ENCODE measurements at places on chromosomes 4 and X.

DNA sequence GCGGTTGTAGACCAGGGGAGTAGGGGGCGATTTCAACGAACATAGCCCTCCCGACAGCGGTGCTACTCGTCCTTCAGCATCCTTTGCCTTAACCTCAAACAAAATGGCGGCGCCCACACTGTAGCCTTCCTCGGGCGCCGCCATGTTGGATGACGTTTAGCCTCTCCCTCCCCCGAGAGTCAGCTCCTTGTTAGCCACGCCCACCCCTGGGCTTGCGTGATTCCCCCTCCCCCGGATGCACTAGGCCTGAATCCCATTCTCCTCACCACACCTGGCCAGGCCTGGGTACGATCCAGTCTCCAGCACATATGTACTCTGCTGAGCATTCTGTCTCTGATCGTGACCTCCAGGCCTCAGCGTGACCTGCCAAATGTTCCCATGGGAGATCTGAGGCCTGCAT is 49.0 kb upstream of the ZNF157 start:
- peak; percentile 87 for DNase-seq
- H3K36me3 ChIP-seq = no peaks in the 10 kb centered on the region
- H3K4me3 ChIP-seq = peak overlapping the region; percentile 37
- peak overlapping the region; percentile 99 for H3K27ac ChIP-seq
- H3K27me3 ChIP-seq = no peaks in the 10 kb centered on the region

DNA sequence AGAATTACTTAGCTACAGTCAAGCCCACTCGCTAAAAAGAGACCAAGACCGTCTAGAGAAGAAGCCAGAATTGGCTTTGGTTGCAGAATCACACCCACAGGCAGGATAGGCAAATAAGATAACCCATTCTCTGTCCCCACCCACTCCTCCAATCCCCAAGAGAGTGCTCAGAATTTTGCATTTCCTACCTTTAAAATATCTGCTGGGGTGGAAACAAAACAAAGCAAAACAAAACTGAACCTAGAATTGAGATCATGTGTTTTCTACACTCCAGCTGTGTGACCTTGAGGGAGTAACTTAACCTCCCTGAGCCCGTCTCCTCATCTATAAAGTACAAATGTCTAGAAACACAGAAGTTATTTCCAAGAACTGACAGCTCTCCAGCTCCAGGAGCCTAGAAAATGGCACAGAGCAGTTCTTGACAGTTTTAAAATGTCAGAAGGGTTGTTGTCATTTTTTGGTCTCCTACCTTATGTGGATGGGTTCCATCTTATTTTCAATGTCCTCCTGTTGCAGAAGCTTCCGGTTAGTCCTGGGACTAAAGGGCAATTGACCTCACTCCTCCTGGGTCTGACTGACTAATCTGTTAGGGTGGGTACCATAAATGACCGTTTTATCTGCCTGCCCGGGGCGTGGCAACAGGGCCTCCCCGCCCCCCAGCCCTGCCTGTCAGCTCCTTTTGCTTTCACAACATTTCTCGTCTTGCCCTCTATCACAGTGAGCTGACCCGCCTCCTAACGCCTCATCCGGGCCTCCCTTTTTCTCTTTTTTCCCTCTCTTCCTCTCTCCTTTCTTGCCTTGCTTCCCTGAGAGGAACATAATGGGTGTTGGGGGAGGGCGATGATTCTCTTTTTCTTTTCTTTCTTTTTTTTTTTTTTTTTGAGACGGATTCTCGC is 114.0 kb downstream of the RBM47 start:
- no peaks in the 10 kb centered on the region for H3K27me3 ChIP-seq
- peak overlapping the region; percentile 24 for H3K27ac ChIP-seq
- H3K4me3 ChIP-seq = no peak overlapping the region
- H3K36me3 ChIP-seq = peaks cover 16% of the 10 kb centered on the region

DNA sequence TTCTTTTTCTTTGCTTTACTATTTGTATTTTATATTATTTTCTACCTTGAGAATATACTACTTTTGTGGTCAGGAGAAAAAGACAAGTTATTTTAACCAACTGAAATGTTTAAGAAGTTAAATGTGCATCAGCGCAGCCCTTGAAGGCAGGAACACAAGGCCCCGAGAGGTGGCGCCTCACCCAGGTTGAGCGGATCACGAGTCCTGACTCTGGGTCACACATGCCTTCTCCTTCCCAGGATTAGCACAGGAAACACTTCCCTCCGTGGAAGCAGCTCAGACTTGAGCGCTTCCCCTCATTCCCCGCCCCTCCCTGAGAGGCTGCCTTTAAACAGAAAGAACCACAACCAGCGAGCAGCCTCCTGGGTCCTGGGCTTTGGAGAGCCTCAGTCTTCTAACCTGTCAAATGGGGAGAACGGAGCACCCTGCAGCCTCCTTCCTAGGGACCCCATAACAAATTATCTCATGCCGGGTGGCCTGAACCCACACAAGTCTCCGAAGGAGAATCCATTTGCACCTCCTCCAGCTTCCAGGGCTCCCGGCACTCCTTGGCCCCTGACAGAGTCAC is 217.6 kb downstream of the AFAP1 start:
- H3K4me3 ChIP-seq = no peak overlapping the region
- H3K27me3 ChIP-seq = peaks cover 8% of the 10 kb centered on the region
- no peaks in the 10 kb centered on the region for H3K36me3 ChIP-seq
- peaks cover 3% of the 10 kb centered on the region for H3K4me1 ChIP-seq
- DNase-seq = no peak

GRCh38 chr4:71300964-71301363 is 37.9 kb upstream of the SLC4A4 start:
- H3K27me3 ChIP-seq = no peaks in the 10 kb centered on the region
- DNase-seq = no peak
- H3K27ac ChIP-seq = no peak overlapping the region
- no peaks in the 10 kb centered on the region for H3K36me3 ChIP-seq
- H3K4me1 ChIP-seq = peaks cover 26% of the 10 kb centered on the region

All from WTC11 (cell line).